ENCODE measurements at places on chromosomes 2 and 18.

DNA sequence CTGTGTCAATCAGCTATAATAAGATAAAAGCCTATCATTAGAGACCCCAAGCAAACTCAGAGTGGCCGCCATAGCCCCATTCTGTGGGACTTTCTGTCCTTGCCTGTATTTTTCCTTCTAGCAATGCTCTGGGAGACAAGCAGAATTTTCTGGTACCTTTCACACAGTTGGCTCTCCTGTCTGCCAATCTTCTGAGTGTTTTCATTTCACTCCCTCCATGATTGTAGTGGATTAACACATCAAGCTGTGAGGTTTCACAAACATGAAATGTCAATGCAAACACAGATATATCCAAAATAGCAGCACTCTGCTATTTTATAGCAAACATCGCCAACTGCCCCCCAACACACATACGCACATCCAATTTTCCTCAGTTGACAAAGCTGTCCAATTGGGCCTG lies 64.9 kb downstream of the C1D start:
- no peak for DNase-seq

- DNase-seq, result no peak
Measured at GRCh38 chr18:36695806-36696205, 133.0 kb downstream of the TPGS2 start.

DNA sequence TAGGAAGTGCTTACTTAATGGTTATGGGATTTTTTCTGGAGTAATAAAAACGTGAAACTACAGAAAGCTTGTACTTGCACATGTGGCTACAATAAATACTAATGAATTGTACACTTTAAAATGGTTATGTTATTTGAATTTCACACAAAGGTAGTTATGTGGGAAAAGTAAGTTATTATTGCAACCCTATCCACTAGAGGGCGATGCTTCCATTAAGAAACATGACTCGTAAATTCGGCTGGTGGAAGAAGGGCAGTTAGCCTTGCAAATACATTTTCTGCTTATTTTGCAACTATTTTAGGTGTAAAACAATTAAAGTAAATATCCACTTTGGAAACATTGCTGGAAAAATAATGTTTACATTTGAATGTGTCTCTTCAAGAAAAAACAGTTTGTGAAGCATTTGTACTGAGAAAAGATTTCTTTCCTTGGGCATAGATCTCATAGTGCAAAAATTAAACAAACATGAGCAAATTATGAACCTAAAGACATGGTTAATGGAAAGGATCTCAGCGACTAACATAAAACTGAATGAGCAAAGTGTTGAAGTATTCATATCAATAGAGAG lies 68.1 kb upstream of the CSRNP3 start:
- peak; percentile 61 for DNase-seq

DNA sequence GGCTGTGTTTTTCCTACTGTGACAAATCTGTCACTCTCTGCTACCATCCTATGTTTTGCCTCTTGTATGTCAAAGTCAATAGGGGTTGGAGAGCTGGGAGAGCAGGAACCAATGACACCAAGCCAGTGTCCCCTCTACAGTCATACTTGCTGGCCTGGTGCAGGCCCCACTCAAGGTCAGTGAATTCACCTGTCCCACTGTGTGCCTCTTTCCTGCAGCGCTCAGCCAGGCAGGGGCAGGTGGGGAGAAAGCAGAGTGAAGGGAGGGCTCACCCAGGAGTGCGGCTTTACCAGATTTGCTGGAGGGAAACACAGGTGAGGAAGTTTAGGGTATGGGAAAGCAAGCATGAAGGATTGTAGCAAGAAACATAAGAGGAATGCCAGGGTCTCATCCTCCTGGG lies 114.5 kb downstream of the GYPC start:
- DNase-seq, result no peak

GRCh38 chr2:46657042-46657504 lies 177.7 kb downstream of the TMEM247 start:
- DNase-seq, result no peak

DNA sequence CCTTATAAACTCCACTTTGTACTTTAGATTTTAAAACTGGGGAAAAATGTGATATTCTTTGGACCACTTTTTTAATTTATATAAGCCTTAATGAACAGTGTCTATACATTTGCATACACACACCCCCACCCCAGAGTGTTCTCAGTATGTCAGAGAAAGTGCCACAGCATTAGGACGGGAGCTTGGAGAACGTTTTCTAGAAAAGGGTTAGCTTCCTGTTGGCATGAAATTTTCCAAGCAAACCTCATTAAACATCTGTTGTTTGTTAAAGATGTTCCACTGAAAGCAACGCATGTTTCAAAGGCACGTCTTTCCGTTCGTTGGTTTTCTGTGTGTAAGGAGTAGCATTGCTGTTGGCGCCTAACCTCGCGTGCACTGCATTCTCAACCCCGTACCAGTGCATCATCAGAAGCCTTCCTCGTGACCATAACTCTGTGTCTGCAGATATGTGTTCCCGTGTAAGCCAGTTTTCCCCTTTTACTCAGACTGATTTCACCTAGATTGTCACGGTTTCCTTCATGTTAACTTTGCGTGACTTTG lies 228.5 kb downstream of the ALPK2 start:
- no peak for DNase-seq

GRCh38 chr2:11174222-11174621 lies 19.0 kb downstream of the SLC66A3 start:
- no peak for DNase-seq

DNA sequence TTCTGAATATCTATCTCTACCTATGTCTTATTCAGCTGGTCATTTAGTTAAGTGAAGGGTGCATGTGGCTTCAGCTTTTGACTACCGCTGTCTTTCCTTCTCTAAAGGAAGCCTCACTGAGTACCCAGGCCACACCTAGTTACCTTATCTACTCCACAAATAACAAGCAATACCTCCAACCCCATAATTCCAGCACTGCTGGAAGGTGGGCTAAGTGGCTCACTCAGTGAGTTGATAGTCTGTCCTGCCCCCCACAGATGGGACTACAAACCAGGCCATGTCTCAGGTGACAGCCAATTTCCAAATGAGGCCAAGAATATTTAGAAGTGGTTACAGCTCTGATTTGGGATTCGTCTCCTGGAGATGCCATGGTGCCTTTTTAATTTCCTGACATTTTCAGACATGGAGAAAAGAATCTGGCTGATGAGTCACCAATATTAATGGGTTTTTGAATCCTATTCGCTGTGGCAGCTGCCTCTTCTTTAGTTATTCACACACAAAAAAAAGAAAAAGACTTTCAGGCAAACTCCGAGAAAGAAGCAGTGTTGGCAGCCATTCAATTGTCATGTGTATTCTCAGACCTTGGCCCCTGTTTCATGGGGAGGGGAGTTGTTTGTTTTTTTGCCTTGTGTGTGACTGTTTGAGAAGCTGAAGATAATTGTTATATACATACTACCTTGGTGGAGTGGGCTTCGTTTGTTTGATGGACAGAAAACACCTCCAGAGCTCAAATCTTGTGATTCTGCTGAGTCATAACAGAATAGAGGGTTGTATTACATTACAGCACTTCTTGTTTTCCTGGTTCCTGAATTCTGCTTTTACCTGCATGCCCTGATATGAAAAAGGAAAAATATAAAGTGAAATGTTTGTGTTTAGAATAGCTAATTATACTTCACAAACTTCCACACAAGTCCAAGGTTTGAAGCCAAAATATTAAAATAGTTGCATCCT lies 64.2 kb downstream of the SCG2 start:
- DNase-seq, result no peak

GRCh38 chr2:9805435-9806297 lies 37.6 kb upstream of the TAF1B start:
- no peak for DNase-seq

GRCh38 chr18:56298935-56299334 lies 339.5 kb downstream of the TXNL1 start:
- DNase-seq, result no peak

- DNase-seq, result no peak
Measured at GRCh38 chr18:2002151-2002550, 569.2 kb downstream of the METTL4 start.

GRCh38 chr2:6966446-6966940 lies 49.3 kb downstream of the RNF144A start:
- no peak for DNase-seq

GRCh38 chr2:82023710-82024109 lies 1719.2 kb upstream of the LRRTM1 start:
- no peak for DNase-seq

DNA sequence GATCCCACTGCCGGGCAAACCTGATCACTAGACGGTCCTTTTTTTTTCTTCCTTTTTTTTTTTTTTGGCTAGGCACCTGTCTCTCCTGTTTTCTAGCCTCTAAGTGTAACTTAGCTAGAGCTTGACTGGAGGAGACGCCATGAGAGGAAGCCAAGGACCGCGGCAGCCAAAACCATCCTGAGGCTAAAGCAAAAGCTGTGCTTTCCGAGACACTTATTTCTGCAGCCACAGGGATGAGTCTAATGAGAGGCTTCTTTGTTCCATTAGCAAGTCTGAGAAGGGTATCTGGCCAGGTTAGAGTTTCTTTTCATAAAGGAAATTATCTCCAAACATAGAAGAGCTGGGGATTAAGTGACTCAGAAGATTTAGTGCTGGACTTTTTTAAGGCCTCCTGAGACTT lies 7.3 kb upstream of the CXCR4 start:
- DNase-seq, result no peak

GRCh38 chr2:234146087-234146826 lies 95.8 kb downstream of the SPP2 start:
- DNase-seq, result no peak

GRCh38 chr2:218168635-218169462 lies 2.1 kb upstream of the CXCR1 start:
- peak; percentile 39 for DNase-seq

GRCh38 chr2:63651861-63652651 lies 63.3 kb downstream of the MDH1 start:
- DNase-seq, result no peak

DNA sequence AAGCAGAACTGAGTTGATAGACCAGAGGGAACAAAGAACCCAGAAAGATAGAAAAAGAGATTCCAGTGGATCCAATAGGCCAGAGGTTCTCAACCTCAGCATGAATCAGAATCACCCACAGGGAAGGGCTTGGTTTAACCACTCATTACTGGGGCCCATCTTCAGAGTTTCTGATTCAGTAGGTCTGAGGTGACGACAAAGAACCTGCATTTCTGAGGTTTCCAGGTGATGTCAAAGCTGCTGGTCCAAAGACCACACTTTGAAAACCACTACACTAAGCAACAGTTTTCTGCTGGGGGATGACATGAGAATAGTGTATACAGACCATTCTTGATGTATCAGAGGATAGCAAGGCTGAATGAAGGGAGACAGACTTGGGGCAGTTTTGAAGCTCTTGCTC lies 296.9 kb upstream of the STON1 start:
- DNase-seq, result no peak

DNA sequence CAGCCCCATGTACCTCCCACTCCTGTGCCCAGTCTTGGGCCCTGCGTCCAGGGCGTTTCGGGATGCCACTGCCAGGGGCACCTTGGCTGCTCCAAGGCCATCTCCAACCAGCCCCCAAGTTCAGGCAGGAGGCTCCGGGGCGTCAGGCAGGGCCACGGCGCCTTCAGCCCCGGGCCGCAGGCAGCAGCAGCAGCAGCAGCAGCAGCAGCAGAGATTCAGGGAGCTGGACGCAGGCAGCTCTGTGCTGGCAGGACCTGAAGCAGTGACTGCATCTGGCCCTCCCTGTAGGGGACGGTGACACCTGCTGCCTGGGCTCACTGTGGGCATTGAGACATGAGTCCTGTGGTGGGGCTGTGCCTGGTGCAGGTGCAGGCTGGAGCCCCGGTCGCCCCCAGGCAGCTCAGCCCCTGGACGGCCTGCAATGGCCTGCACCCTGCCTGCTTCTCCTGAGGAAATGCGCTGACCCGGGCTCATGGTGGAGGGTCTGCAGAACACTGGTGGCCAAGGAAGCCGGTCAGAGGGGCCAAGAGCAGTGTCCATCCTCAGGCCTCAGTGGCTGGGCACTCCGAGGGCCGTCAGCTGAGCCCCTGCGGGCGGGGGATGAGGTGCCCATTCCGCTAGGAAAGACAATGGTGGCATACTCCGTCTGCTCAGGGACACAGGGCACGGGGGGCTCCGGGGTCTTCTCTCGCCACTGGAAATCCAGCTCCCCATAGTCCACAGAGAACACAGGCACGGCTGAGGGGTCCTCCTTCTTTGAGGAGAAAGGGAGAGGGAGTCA lies 8.0 kb downstream of the PDCD1 start:
- DNase-seq, result no peak

DNA sequence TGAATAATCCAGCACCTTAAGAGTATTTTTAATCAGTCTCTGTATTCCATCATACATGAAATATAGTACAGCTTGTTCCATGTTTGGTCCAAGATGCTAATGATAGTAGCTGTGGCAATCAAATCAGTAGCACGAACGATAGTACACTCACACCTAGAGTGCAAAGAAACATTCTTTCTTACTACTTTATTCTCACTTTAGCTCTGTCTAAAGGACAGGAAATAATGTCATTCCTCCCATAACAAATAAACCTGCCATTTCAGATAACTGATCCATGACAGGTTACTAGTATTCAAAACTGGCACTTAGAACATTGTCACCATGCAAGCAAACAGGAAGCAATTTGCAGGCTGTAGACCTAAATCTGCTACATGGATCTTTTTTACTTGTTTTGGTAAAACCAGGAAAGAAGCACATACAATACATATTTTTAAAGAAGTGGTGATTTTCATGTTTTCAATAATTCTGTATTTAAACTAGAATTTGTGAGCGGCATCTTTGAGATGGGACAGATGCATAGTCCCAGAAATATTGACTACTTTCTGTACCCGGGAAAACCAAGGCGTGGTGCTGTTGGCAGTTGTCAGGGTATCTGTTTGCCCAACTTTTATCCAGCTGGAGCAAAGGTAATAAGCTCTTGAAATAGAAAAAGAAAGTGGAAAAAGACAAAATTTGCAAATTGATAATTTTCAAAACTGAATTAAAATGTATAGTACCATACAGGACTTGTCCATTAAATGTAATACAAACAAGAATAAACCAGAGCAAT lies 49.5 kb downstream of the IKZF2 start:
- no peak for DNase-seq

- no peak for DNase-seq
Measured at GRCh38 chr2:173990970-173991819, 26.0 kb upstream of the SP3 start.

- DNase-seq, result no peak
Measured at GRCh38 chr2:71151620-71152019, 21.2 kb downstream of the MPHOSPH10 start.

GRCh38 chr2:72148837-72149555 lies 1.3 kb upstream of the CYP26B1 start:
- DNase-seq, result no peak

DNA sequence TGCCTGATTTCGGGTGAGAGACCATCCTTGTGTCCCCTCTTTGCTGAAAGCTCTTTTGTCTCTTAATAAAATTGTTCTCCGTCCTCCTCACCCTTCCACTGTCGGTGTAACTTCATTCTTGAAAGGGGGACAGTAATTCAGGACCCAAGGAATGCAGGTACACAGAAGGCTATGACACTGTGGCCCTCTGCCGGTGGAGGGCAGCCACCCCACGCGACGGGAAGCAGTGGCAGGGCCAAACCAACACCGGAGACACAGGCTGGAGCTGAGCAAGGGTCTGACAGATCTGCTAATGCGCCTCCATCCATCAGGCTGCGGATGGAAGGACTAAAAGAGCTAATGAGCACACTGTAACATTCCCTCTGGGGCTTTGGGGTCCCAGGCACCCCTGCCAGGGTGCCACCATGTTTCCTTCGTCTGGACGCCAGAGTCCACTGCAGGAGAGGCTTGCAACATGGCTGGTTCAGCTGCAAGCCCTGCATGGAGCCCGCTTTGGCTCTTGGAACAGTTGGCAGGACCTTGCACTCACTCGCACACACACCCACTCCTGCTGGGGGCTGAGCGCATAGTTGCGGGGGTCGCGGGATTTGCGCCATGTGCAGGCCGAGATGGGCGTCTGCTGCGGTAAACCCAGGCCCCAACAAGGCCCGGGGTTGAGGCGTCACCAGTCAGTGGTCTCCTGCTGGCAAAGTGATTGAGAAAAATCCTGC lies 544.1 kb upstream of the CDH7 start:
- no peak for DNase-seq

All from KG1 (cell line).